Kidney (tissue), 22 donors: ENCODE measurements at places on chromosomes 1 and 21.

GRCh38 chr1:239707615-239708014 lies 321.2 kb downstream of the CHRM3 start:
- DNase-seq, result peak; percentile 67

GRCh38 chr1:84642774-84643173 lies 47.5 kb downstream of the SSX2IP start:
- DNase-seq, result no peak

GRCh38 chr1:32761253-32761877 lies 55.8 kb downstream of the YARS1 start:
- peak; percentile 80 for DNase-seq

DNA sequence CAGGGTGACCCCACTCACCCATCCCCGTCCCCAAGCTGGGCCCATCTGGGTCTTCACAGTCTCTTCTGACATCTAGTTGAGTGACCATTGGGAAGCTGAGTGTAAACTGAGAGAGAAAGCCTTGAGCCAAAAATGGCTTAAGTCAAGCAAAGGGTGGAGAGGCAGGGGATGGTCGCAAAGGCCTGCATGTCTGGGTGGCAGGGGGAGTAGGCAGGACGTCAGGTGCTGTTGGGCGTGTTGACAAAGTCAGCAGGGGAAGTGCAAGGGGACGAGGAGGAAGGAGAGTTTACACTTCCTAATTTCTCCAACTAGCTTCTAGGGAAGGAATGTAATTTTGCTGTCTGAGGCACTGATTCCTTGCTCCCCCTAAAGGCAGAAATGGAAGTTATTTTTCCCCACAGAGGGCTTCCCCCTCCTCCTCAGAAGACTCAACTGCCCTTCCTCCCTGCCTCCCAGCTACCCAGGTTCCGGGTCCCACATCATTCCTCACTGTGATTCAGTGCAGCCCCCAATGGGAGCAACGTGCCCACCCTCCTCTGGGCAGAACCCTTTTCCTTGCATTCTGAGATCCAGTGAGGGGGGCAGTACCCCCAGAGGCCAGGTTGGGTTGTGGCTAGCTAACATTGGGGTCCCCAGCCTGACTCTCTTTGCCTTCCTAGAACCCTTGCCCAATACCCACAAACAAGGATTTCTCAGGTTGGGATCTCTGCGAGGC lies 1.2 kb upstream of the ADORA1 start:
- peak; percentile 18 for DNase-seq

GRCh38 chr1:90650401-90650800 lies 66.7 kb downstream of the BARHL2 start:
- no peak for DNase-seq

- peak; percentile 22 for DNase-seq
These were observed 37.3 kb downstream of the IFNAR1 start for GRCh38 chr21:33362044-33362555.

- DNase-seq, result no peak
These were observed 7.2 kb upstream of the MMP23B start for GRCh38 chr1:1624443-1625403.

- DNase-seq, result peak; percentile 94
These were observed 4.4 kb upstream of the ZNF692 start for GRCh38 chr1:248862998-248863881.

DNA sequence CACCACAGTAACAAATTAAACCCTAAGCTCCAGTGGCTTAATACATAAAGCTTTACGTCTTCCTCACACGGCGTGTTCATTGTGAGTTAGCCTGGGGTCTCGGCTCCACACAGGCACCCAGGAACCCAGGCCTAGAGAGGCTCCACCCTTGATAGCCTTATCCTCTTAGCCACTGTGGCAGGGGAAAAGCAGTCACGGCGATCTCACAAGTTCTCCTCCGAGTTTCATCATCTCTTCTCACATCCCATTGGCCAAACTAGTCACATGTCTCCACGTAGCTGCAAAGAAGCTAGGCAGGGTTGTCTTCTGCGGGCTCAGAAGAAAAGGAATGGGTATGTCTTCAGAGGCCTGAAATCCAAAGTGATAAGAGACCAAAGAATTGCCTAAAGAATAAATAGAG lies 122.3 kb upstream of the GRIK3 start:
- no peak for DNase-seq

GRCh38 chr1:225137976-225138375 lies 208.5 kb downstream of the DNAH14 start:
- DNase-seq, result no peak

DNA sequence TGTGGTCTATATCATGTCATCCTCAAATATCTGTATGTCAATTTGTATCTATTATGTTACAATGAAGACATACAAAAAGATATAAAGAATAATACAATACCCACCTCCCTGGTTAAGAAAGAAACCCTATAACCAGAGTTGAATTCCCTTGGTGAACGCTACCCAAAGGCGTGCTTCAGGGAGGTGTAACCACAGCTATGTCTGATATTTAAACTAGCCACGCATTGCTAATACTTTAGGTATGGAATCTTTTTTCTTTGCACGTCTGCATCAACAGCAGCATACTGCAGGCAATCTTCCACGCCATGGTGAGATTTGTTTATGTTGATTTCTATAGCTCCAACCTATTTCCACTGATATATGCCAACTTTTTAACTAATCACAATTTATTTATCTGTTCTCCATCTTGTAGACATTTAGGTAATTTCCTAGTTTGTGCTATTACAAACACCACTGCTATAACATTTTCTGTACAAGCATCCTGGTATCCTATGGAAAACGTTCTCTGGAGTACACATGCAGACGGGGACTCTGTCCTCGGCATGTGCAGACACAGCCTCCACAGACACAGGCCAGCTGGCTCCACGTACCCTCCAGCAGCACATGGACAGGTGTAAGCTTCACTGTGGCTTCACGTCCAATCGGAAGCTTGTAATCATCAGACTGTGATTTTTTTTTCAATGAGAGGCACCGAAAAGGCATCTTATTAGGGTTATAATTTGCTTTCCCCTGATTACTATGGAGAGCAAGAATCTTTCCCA lies 58.5 kb downstream of the HSF2BP start:
- no peak for DNase-seq

- no peak for DNase-seq
These were observed 57.2 kb downstream of the TGFBR3 start for GRCh38 chr1:91828583-91829281.

- no peak for DNase-seq
These were observed 4.7 kb downstream of the IL23R start for GRCh38 chr1:67170751-67171573.

- no peak for DNase-seq
These were observed 408.4 kb upstream of the PTBP2 start for GRCh38 chr1:96313216-96313615.

GRCh38 chr1:32272557-32273390 lies 19.1 kb upstream of the HDAC1 start:
- DNase-seq, result no peak

DNA sequence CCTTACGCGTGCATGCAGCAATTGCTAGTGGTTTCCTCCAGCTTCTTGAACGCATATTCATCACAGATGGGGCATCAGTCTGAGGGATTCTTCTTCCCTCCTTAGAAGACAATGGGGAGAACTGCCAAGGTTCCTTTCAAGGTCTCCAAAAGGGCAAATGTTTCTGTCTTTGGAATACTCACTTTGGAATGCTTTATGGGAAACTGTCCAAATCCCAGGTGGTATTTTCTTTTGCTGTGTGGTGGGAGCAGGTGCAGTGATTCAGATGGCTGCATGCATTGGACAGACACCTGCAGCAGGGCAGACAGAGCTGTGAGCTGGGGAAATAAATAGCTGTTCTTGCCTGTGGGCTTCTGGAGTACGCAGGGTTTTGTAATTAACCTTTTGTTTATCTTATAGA lies 40.5 kb downstream of the URB2 start:
- DNase-seq, result no peak

GRCh38 chr1:145877923-145878486 lies 7.7 kb downstream of the ANKRD35 start:
- no peak for DNase-seq

- DNase-seq, result no peak
These were observed 32.3 kb downstream of the CFAP57 start for GRCh38 chr1:43204394-43204793.

DNA sequence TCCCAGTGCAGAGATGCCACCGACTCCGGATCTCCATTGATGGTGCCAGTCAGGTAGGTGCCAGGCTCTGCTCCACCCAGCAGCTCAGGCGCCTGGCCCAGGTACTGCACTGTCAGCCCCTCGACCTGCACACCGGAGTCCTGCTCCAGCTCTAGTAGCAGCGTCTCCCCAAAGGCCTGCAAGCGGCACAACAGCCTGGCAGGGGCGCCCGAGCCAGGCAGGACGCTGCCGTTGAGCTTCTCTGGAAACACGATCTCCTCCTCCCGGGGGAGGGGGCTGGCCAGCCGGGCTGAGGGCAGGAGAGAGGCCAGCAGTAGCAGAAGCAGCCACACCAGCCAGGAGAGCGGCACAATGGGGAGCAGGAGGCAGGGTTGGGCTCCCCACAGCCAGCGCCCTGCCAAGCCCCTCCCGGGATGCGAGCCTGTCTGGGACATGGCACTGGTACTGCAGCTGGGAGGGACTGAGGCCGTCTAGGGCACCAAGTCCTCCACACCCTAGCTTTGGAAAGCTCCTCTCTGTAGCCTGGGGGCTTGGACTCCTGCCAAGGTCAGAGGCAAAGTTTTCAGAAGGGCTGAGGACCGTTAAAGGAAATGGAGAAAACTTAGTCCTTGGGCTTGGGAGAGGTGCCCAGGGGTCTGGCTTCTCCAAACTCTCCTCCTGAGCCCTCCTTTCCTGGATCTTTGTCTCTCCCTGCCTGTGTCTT lies 509 bp downstream of the ADAMTS4 start:
- peak; percentile 91 for DNase-seq

- peak; percentile 30 for DNase-seq
These were observed 9.2 kb upstream of the TNFRSF8 start for GRCh38 chr1:12053752-12054548.

DNA sequence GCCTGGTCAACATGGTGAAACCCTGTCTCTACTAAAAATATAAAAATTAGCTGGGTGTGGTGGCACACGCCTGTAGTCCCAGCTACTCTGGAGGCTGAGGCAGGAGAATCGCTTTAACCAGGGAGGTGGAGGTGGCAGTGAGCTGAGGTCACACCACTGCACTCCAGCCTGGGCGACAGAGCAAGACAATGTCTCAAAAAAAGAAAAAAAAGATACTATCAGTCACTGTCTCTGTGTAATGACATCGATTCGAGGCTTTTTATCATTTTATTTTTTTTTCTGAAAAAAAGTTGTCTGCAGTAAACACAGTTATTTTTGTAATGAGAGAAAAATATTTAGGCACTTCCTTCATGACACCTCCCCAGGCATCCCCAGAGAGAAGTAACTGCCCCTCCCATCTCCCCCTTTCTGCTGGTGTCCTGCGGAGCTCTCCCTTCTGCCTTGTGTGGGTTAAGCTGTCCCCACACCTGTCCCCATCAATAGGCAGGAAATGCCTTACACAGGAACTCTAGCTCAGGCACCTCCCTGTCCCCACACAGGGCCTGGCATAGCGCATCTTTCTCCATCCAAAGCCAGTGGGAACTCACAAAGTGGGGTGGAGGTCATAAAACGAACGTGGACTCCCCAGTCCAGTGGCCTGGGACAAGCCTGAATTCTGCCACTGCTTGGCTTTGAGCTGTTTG lies 132.0 kb downstream of the SYF2 start:
- DNase-seq, result no peak

DNA sequence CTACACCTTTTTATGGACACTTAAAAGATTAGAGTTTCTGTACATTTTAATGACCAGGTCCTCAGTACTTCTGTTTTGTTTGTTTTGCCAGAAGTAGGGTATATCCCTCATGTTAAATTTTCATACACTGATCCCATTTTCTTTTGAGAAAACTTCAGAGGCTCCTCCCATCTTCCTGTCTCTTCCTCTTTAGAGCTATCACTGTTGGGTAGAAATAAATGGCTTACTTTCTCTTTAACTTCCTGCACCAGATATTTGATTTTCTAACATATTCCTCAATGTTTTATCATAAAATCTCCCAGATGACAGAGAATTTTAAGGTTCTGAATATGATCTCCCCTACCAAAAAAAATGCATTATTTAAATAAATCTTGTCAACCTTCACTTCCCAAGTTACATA lies 23.4 kb downstream of the VAV3 start:
- no peak for DNase-seq

DNA sequence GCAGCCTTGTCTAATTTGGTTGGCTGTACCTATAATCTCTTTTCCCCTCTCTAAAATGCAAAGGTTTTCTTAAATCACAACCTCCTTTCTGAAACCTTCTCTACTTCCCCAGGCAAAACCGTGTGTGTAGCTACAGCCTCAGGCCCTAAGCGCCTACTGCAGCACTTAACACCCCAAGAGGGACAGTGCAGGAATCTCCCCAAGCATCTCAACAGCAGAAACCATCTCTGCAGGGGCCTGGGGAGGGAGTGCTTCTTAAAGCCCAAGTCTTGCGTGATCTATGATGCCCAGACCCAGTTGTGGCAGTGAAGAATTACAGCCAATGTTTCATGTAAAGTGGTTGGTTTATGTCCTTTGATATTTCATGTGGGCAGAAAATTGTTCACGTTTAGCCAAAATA lies 159.3 kb downstream of the DSCAM start:
- DNase-seq, result no peak

GRCh38 chr1:21936366-21937031 lies 611 bp downstream of the HSPG2 start:
- no peak for DNase-seq

GRCh38 chr21:44984428-44984791 lies 44.6 kb downstream of the SLX9 start:
- peak; percentile 62 for DNase-seq

- DNase-seq, result no peak
These were observed 52.9 kb upstream of the DIPK1A start for GRCh38 chr1:93014168-93014567.

DNA sequence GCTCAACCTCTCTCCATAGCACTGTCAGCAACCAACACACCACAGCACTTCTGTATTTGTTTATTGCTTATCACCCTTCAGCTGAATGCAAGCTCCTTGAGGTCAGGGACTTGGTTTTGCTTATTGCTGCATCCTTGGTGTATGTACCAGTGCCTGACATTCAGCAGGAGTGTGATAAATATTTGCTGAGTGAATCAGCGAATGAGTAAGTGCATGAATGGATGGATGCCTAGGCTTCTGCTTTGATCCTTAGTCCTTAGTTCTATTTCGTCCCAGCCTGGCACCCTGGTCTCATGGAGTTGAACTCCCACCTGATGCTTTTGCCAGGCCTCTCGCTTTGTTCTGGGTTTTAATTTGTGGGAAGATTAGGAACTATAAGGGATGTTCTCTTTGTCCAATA lies 88.2 kb downstream of the ZSCAN20 start:
- DNase-seq, result no peak

DNA sequence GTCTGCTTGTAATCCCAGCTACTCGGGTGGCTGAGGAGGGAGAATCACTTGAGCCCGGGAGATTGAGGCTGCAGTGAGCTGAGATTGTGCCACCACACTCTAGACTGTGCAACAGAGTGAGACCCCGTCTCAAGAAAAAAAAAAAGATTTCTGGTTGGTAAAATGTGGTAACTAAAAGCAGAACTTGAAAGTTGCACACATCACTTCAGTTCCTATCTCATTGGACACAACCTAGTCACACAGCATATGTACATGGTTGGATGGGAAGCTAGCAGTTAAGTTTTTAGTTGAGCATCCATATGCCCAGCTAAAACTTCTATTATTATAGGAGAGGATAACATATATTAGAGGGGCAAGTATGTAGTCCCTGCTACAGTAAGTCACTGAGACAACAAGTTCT lies 22.1 kb downstream of the BCAS2 start:
- DNase-seq, result no peak
